ENCODE measurements at places on chromosomes 3 and 15. TPM values are rescaled to one million over a fixed set of nuclear protein-coding genes. Genes with fewer than 3 reads are reported as not detected.

GRCh38 chr3:30400926-30401325, 205.5 kb upstream of the TGFBR2 start:
- DNase-seq, result no peak

GRCh38 chr15:78002996-78003395, 74.5 kb downstream of the TBC1D2B start:
- no peak for DNase-seq

DNA sequence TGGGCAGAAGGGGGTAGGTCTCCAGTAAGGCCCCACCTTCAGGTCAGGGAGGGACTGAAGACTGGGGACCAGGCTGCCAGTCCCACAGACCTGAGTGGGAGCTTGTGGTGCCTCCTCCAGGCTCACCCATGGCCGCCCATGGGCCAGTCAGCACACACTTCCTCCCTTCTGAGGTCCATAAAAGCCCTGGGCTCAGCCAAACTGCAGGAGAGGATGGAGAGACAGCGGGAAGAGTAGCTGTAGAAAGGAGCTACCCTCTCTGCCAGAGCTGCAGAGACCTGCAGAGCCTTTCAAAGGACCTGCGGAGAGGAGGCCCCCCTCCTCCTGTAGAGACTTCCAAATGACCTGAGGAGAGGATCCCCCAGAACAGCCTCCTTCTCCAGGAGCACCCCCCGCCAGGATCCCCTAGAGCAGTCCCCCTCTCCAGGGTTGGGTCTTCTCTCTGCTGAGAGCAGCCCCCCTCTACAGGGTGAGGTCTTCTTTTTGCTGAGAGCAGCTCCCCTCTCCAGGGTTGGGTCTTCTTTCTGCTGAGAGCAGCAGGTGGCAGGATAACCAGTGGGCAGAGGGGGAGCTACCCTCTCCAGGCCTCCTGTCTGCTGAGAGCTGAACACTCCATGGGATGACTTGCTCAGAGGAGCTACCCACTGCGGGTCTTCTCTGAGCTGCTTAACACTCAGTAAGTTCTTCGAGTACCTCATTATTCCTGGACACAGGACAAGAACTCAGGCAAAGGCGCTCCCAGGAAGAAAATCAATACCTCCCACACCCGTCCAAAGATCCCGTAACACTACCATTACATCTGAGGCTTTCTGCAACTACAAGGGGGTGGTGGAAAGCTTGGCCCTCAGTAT, 5.0 kb upstream of the SKIC8 start:
- no peak for DNase-seq

DNA sequence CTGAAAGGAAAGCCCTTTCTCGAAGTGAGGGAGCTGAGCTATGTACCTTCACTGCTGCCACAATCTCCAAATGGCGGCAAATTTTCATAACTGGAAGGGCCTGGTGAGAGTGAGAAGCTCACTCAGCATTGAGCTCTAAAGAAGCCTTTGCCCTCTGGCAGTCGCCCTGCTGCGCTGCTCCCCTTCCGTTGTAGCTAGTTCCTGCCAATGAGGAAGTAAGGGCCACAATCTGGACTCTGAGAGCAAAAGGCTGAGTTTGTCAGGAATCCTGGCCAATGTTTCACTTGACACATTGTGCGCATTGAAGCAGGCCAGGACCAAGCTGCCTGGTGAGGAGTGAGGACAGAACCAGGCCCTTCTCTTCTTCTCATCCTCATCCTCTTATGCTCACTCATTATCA, 579.5 kb downstream of the PDCD6IP start:
- no peak for DNase-seq

DNA sequence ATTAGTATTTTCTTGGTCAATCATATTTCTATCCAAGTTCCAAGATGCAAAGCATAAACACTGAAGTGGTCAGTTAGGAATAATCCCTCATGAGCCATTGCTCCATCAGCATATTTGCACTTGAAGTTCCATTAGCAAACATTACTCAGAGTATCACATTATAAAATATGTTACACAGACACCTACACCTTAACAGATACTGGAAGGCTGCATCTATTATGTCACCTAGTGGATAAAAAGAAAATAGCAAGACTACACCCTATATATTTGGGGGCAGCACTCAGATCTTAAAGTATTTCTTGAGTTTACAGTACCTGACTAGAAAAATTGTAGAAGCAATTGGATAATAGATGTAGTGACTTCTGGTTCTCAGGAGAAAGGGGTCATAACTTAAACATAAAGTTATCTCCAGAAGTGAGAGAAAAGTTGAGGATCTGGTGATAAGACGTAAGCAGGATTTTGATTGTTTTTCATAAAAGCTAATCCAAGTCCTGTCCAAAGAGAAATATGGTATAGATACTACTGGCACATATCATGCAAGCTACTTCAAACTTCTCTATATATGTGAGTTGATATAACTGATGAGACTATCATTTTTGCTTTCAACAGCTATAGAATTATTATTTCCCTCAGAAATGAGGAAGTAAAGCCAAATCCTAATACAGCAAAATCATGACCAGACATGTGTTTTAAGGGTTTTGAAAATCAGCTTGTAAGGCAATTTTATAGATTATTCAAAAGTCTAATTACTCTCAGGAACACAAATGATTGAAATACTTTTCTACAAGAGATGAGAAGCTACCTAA, 422.2 kb downstream of the GBE1 start:
- no peak for DNase-seq

GRCh38 chr3:43015572-43015971, 36.5 kb downstream of the GASK1A start:
- DNase-seq, result no peak

DNA sequence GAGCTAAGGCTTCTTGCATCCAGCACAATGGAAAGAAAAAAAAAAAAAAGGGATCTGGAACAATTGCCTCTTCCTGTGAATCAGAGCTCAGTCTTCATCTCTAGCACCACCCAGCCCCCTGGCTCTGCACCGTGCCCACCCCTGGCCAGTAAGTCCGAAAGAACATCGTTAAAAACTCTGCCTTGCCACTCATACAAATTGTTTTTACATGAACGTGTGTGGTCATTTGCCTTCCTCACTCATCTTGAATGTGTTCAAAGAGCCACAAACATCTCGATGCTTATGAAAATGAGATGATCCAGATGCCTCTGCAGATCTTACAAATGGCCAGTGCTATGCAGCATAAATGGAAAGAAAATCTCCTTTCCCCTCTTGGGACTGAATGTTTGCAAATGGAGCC, 400.0 kb upstream of the PPP2R3A start:
- no peak for DNase-seq

- DNase-seq, result no peak
These were observed 1200.4 kb upstream of the EPHA6 start for GRCh38 chr3:95613993-95614392.

DNA sequence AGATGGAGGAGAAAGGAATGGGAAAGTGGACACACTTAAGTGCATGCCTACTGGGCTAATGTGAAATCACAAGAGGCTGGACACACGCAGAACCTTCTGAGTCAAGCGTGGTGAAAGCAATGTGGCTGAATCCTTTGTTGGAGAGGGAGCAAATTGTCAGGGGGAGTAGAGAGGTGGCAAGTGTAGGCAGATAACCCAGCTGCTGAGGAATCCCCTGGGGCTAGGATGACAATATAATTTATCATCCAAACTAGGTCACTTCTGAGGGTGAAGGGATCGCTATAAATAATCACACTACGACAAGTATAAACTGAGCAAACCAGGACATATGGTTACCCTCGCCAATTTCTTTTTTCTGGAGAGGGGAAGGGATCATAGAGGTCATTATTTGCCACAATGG, 28.7 kb downstream of the TAMM41 start:
- DNase-seq, result no peak

DNA sequence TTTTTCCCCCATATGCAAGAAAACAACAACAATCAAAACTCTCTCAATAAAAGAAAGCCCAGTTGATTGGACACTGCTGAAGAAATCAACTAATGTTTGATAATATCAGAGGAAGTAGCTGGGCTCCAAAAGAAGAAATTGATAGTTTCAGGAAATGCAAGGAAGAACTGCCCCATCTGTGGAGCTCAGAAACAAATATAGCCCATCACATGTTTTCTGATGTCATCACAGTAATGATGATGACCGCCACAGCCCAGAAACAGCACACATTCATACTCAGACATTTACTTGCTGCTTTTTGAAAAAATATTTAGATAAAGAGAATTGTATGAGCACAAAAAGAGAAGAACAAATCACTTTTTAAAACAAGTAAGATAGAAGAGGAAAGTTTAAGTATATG, 67.6 kb downstream of the GOLIM4 start:
- DNase-seq, result no peak

DNA sequence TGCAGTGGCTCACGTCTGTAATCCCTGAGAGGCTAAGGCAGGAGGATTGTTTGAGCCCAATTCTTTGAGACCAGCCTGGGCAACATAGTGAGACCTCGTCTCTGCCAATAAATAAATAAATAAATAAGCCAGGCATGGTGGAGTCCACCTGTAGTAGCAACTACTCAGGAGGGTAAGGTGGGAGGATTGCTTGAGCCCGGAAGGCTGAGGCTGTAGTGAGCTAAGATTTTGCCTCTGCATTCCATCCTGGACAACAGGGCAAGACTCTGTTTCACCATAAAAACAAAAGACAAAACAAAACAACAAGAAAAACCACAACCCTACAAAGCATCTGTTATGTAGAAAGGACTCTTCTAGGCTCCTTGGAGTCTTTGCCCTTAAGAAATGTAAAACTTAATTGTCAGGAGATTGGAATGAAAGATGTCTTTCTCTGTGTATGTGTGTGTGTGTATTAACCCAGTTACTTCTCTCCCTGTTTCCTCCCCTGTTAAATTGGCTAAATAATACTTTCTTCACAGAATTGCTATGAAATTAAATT, 9.5 kb downstream of the NECTIN3 start:
- DNase-seq, result no peak

- DNase-seq, result peak; percentile 12
These were observed 20.8 kb downstream of the FEM1B start for GRCh38 chr15:68298336-68298735.

DNA sequence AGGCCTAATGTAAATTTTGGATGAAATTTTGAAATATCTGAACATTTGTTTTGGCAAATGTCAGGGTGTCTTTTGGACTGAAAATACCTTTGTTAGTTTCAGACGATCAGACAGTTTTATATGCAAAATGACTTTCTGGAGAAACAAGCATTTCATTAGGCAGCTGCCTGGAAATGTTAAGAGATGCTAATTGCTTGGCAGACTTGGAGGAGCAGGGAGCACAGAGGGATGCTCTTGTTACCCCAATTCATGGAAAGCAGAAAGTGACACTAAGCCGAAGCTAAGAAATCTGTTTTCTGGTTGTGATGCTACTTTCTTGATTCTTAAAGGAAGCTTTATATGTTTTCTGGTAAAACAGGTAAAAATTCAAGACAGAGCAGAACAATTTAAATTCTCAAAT, 204.3 kb upstream of the GBE1 start:
- DNase-seq, result no peak

- no peak for DNase-seq
These were observed 104.1 kb downstream of the TBC1D5 start for GRCh38 chr3:17638356-17638755.

DNA sequence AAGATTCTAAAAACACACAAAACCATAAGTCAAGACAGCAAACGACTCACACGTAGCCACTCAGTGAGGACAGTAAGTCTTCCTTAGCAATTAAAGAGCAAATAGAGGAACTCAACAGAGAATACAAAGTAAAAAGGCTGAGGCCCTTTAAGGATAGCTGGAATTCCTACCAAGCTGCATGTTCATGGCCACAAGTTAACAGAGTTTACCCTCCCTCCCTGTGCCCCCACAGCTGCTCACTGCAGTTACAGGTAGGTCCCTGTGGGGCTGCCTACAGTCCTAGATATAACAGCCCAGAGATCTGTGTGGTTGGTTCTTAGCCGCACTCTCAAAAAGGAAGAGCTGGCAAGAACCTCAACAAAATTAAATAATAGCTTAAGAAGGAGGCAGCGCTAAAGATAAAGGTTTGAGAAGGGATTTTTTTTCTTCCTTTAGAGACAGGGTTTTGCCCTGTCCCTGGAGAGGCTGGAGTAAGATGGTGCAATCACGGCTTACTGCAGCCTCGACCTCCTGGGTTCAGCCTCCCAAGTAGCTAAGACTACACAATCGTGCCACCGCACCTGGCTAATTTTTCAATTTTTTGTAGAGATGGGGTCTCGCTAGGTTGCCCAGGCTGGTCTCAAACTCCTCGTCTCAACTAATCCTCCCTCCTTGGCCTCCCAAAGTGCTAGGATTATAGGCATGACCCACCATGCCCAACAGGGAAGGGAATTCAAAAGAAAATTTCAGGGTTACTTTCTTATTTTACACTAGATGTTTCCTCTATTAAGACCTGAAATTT, 19.3 kb downstream of the SFMBT1 start:
- no peak for DNase-seq

Gene KNG1
- not detected for total RNA-seq

Gene SLC25A26
- 14.2 TPM for total RNA-seq

Gene SLC28A1
- not detected for total RNA-seq

Gene TTLL13
- total RNA-seq, result not detected

Gene PRSS50
- total RNA-seq, result not detected

Gene SERINC4
- 0.21 TPM for total RNA-seq

Gene ADAMTS17
- 6.0 TPM for total RNA-seq

All from activated CD8-positive, alpha-beta T cell treated with anti-CD3 and anti-CD28 coated beads, Interleukin-2, amount 10 ng/mL, durations not matched to agents 7 days and 5 days (primary cell).